ENCODE measurements at places on chromosomes 1 and 21.

GRCh38 chr21:43269440-43269839 lies 100.6 kb downstream of the CRYAA start:
- no peak for DNase-seq

DNA sequence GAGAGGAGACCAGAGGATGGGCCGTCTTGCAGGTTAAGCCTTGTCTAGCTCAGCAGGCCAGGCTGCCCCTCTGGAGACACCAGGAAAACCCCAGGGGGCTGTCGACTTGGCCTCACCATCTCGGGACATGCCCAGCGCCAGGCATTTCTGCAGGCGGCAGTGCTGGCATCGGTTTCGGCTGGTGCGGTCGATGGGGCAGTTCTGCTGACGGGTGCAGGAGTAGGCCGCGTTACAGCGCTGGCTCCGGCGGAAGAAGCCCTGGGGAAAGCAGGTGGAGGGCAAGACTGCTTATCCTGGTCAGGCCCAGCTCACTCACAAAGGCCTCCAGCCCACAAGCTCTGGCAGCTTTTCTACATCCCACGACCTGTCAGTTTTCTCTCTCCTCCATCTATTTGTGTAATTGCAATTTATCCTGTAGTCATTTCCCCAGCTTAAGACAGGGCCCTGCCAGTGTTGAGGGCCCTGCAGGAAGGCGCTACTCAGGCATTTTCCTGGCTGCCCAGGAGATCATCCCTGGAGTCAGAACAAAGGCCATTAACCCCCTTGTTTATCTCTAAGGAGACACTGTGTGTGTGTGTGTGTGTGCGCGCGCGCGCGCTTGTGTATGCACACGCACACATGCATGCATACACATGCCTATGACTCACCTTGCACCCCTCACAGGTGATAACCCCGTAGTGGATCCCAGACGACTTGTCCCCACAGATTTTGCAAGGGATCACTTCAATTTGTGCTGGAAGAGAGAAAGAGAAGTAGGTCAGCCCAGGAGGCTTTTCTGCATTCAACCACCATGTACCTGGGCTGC lies 11.5 kb upstream of the LINGO4 start:
- no peak for DNase-seq

- DNase-seq: peak; percentile 73
These were observed 89.5 kb upstream of the CD53 start for GRCh38 chr1:110783292-110783918.

DNA sequence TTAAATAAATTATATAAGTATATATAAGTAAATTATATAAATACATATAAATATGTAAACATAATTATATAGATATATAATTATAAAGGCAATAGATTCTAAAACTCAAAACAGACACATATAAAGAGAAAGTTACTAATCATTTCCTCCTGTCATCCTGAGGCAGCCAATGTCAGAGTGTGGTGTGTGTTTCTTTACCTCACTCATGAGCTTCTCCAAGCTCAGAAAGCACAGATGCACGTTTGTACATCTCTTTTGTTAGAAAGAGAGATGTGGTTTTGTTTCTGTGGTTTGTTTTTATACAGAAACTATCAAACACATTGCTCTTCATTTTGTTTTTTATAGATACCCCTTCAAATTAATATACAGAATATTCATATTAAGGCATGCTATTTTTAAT lies 594.8 kb downstream of the USP25 start:
- DNase-seq: no peak

DNA sequence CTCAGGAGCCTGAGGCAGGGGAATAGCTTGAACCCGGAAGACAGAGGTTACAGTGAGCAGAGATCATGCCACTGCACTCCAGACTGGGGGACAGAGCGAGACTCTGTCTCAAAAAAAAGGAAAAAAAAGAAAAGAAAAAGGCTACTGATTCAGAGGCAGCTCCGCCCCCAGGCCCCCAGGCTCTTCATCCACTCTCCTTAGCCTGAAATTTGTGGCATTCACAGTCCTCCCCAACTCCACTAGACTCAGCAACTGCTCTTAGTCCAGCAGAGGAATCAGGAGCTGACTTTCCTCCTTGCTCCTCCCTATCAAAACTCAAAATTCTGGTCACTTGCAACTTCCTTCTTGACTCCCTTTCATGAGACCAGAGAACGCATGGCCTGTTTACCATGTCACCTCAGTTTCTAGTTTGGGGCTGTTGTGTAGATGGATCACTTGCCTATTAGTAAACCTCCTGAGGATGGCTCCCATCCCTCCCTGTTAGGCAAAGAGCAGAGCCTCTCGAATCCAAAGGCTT lies 27.1 kb downstream of the PCAT6 start:
- DNase-seq: no peak

DNA sequence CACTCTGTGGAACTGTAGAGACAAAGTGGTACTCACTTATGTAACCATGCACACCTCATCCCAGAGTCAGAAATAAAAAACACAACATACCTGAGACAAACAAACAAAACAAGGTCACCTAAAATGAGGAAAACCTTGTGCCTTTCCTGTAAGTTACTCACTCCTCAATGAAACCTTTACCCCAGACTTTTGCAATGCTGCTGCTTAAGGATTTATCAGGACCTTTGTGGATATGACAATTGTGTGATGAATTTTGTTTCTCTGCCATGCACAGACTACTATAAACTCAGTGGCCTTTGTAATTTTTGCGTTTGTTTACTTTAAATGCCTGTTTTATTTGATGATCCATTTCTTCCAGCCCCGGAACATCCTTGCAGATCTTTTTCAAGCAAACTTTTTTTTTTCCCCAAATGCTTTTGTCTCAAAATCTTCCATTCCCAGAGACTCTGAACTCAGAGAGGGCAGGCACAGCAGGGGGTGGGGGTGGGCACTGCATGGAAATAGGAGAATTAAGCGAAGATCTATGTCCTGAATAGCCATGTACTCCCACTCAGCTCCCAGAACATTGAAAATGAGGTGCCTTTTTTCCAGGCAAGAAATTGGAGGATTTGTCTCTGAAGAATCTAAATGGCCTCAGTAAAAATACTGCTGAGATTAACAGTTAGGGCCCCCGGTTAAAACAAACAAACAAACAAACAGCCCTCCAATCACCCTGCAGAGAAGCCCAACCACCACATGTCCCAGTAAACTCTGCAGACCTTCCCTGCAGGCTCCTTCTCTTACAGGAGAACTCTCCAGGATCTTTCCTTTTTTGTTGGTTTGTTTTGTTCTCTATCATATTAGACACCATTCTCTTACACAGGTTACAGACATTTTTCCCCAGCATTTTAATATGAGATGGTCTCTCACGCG lies 22.6 kb upstream of the SIM2 start:
- DNase-seq: no peak

DNA sequence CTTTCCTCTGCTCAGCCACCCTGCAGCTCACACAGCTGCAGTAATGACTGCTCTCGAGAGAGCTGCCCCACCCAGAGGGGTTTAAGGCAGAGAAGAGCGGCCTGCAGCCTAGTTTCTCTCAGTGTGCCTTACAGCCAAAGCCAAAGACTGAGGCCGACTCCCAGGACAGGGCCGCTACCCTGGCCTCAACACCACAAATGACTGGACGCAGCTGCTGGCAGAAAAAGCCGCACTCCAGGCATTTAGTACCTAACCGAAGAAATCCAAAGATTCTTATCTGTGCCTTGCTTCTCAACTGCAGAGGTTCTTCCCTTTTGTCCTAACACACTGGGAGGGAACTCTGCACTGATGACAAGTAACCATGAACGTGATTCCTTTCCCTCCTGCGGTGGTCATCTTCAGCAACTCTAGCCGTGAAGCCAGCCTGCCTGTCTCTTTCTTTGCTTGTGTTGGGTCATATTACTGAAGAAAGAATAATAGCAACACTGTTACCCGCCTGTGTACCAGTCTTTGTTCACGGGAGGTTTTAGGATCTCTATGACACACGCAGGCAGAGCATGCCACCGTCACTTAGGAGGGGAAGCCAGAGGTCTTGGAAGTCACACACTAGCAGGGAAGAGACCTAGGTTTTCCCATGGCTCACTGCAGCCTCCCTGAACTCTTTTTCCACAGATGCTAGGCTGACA lies 202.7 kb downstream of the RHOU start:
- no peak for DNase-seq

- DNase-seq: no peak
These were observed 27.9 kb upstream of the EFHD2 start for GRCh38 chr1:15381805-15382204.

DNA sequence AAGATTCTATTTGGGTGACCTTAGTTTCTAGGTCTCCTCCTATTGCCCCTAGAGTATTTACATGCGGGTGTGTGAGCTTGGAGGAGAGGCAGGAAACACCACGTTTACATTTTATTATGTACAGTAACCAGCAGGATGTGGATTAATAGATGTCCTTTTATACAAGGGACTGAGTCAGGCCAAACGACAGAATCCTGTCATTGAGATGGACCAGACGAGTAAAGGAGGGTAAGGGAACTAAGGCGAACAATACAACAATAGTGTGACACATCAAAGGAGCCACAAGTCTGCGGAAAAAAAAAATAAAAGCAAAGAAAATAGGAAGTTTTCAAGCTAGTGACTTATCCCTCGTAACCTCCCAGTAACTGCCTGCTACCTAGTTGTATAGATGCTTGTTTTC lies 151.1 kb downstream of the GABPA start:
- no peak for DNase-seq

DNA sequence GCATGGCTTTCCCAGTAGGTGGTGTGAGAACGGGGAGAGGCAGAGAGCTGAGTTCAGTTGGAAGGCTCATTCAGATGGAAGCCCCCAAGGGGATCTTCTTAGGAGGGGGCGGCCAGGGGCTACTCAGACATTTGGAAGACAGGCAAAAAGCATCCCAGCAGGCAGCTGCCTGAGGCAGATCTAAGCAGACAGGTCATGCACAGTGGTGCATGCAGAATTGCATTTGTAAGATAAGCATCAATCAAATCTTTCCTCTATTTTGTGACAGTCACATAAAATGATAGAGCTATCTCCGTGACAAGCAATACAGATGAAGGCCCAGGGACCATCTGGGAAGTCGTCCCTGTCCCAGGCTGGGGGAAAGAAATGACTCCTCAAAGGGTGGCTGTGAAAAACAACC lies 3.8 kb downstream of the RAB3B start:
- no peak for DNase-seq

DNA sequence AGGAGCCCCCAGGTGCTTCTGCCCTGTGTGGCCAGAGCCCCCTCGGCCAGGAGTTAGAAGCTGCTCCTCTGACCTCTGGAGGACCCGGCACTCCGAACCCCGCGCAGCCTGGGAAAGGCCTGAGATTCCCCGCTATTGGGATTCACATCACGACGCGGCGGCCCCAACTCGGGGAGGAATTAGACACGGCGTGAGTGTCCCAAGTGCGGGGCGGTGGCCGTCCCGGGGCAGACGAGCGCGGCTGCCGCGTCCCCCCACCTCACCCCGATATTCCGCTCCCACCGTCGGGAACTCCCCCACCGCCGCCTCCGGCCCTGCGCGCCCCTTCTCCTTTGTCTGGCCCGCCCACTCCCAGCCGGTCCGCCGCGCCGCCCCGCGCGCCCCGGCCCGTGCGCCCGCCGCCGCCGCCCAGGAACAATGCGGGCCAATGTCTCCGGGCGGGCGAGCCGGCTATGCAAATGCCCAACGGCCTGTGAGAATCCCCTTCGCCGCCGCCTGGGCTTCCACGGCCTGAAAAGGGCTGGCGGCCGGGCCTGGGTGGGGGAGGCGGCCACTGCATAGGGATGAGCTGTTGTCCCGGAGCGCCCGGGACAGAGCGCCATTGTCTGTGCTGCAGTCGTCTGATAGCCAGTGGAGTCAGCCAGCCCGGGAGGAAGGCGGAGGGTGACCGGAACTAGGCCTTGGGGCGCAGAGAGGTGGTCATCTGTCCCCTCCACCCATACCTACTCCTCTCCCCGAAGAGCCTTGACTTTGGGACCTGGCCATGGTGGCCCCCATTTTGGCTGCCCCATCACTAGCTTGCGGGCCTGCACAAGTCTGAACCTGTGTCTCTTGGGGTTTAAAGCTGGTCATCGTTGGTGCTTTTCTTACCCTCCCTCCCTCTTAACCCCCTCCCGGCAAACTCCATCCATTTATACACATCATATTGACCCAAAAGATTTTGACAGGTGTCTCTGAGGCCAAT lies 19.4 kb downstream of the RHBG start:
- DNase-seq: no peak

DNA sequence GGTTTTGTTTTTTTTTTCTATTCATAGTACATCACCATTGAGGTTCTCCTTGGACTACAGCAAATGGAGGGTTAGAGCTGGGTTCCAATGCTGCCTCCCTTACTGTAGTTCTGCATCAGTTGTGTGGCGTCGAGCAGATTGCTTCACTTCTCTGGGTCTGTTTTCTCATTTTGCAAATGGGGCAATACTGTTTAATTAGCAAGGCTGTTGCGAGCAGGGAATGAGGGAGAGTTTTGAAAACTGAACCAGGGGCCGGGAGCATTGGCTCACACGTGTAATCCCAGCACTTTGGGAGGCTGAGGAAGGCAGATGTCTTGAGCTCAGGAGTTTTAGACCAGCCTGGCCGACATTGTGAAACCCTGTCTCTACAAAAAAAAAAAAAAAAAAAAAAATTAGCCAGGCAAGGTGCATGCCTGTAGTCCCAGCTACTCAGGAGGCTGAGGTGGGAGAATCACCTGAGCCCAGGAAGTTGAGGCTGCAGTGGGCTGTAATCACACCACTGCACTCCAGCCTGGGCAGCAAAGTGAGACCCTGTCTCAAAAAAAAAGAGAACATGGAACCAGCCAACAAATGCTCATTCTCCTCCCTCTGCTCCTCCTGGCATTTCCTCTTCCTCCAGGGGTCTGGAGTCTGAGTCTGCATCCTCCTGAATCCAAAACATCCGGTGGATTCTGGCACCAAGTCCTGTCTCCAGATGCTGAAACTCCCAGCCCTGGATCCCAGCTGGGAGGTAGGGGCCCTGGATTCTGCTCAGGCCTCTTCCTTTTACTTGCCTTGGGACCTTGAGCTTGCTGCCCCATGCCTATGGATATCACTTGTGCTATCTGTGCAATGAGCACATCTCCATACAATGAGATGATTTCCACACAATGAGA lies 3.7 kb upstream of the PLOD1 start:
- DNase-seq: no peak

GRCh38 chr1:96416701-96417444 lies 304.7 kb upstream of the PTBP2 start:
- DNase-seq: no peak

- no peak for DNase-seq
These were observed 45.2 kb upstream of the KCNA3 start for GRCh38 chr1:110719908-110720307.
